Daoy (cell line): ENCODE measurements at places on chromosomes 2 and 18. TPM values are rescaled to one million over a fixed set of nuclear protein-coding genes. Genes with fewer than 3 reads are reported as not detected.

DNA sequence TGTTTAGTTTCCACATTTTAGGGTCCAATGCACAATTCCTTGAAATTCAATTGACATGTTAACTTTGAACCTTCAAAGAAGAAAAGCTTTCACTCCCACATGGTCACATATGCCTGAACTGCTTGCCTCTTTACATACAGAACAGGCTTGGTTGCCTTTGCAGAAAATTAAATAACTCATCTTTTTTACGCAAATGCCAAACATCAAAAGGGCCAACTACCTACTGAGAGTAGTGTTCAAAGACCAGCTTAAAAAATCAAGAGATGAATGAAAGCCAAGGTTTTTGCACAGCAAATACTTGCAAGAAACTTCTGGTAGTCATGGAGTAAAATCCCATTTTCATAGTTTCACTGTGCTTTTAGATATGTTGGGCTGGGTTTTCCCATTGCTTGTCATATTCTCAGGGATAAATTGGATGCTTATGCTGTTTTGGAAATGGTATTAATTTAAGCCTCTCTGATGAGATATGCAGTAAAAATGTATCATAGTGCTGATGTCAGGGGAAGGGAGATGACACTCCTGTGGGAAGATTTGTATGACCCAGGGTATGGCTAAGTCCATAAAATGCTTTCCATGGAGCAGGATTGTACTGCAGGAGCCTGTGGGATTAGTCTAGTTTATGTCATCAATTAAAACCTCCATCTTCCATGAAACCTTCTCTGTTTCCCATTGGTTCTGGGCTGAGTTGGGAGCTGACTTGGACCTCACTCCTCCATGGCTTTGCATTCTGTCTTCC, 60.6 kb upstream of the DARS1 start:
- no peak for DNase-seq

DNA sequence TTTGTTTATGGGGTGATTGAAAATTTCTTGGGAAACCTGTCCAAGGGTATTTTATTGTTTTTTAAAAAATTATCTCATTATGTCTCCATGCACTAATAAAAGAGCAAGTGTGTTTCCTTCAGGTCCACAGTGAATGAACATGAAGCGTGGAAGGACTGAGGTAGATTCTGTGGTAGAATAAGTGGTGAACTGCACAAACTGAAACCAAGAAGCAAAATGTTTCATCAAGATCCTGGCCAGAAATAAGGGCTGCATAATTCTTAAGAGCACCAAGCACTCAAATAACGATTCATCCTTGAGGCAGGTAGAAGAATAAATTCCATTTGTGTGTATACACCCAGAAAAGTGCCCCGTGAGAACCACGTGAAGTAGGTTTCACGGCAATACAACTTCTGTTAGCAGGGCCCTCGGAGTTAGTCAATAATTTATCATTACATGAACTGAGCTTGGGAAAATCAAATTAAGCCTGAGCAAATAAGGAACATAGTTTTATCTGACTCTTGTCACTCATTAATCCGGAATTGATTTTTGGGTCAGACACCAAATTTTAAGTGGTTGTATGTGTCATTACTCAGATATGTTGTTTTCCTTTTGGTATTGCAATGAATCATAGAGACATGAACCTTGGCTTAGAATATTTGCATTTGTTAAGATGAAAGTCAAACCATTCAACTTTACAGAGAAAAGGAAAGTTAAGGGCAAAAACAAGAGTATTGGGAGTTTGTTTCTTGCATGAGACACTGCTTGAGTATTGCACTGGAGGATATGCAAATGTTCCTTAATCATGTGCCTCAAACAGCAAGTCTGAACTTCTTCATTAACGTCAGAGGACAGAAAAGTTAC, 472.6 kb upstream of the NETO1 start:
- DNase-seq, result peak; percentile 12

GRCh38 chr2:203361922-203362321, 33.7 kb downstream of the ABI2 start:
- DNase-seq, result no peak

- DNase-seq, result no peak
Observed at GRCh38 chr18:69659142-69659651, 258.5 kb downstream of the DOK6 start.

Gene SLC5A7
- total RNA-seq, result not detected in 2 replicates

- DNase-seq, result no peak
Observed at GRCh38 chr2:37663390-37663789, 8.1 kb downstream of the CDC42EP3 start.

Gene MAPK4
- 0.17 TPM in 1 of 2 replicates, not detected in the other for total RNA-seq

DNA sequence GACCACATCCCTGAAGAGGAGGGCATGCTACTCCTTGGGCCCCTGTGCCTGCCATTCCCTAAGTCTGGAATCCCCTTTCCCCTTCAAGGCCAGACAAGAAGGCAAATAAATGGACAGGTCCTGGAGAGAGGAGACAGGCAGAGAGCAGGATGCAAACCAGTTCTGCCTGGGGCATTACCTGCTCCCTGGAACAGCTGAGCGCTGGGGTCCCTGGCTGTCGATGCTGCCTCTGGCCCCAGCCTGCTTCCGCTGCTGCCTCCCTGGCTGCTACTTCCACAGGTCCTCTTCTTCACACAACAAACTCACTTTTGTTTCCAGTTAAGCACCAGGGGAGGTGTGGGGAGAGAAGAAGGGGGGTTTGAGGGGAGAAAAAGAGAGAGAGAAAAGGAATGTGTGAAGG, 53.1 kb downstream of the SLC4A5 start:
- DNase-seq, result no peak

- DNase-seq, result no peak
Observed at GRCh38 chr2:217244815-217245214, 385.0 kb upstream of the TNP1 start.

DNA sequence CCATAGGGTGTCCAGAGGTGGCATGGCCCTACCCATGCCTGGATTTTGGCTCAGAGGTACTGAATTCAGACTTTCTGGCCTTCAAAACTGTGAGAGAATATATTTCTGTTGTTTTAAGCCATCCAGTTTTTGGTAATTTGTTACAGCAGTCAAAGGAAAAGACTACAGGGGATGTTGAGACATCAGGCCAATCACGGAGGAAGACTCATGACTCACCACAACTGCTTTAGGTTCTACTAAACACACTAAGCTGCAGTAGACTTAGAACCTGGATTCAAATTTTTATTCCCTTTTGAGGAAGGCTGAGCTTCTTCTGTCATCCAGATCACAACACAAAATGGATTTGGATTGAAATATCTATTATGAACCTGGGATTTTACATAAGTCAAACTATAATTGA, 12.0 kb upstream of the C2orf66 start:
- no peak for DNase-seq

DNA sequence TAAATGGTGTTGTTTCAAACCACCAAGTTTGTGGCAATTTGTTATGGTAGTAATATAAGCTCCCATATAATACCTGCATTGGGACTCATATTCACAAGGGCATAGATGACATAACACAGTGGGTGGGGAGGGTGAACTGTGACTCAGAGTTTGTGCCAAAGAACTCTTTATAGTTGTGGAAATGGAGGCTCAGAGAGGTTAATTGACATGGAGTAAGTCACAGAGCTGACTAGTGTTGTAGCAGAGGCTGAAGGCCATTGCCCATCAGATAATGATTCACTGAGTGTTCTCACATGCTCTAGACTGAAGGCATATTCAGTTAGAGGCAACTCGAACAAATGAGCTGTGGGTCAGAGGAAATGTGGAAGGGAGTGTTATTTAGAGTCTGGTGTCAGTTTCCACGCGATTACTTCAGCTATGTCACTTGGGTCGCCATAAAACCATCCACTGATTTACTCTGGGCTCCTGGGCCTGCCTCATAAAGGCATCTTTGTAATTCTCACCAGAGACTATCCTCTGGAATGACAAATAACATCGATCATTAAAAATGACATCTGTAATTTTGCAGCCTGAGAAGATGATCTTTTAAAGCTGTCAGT, 264.7 kb downstream of the CCDC85A start:
- DNase-seq, result peak; percentile 46

DNA sequence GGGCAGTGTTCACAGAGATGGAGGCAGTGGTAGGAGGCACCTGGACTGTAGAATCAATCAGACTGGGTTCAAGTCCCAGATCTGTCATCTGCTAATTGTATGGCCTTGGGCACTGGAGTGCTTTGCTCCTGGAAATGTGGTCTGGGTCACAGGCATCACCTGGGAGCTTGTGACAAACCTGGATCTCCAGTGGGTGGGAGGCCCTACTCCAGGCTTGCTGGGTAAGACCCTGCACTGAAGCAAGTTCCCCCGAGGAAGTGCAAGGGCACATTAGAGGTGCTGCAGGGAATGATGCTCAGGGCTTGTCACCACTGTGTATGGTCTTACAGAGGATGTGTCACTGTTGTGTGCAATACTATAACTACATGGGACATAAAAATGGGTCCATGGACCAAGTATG, 220.5 kb upstream of the ID2 start:
- no peak for DNase-seq
